ENCODE measurements at places on chromosomes 6 and 20.

GRCh38 chr6:168865-169455 lies 123.3 kb upstream of the DUSP22 start:
- DNase-seq, result no peak

DNA sequence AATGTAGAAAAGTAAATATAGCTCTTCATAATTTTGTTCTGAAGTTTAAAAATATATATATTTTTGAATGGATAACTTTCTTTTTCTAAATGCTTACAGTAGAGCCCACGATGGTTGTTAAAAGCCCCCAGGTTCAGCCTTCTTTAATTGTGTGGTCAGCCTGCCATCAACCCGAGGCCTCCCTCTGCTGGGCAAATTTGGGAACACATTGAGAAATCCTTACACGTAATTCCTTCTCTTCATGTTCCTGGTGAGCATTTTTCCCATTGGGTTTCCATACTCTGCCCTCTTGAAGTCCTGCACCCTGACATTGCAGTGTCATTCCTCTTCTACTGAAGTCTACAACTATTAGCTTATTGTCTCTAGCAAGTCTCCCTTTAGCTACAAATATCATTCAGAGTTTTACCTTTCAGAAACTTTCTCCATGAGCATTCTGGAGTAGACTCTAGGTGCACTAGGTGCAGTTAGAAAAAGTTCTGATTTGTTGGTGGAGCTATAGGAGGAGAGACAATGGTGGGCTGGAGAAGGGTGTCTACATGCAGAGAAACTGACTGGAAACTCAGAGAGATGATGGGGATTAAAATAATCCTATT lies 40.6 kb downstream of the TRIM38 start:
- DNase-seq, result no peak

- DNase-seq, result no peak
Observed at GRCh38 chr6:44217332-44218143, 812 bp downstream of the MYMX start.

DNA sequence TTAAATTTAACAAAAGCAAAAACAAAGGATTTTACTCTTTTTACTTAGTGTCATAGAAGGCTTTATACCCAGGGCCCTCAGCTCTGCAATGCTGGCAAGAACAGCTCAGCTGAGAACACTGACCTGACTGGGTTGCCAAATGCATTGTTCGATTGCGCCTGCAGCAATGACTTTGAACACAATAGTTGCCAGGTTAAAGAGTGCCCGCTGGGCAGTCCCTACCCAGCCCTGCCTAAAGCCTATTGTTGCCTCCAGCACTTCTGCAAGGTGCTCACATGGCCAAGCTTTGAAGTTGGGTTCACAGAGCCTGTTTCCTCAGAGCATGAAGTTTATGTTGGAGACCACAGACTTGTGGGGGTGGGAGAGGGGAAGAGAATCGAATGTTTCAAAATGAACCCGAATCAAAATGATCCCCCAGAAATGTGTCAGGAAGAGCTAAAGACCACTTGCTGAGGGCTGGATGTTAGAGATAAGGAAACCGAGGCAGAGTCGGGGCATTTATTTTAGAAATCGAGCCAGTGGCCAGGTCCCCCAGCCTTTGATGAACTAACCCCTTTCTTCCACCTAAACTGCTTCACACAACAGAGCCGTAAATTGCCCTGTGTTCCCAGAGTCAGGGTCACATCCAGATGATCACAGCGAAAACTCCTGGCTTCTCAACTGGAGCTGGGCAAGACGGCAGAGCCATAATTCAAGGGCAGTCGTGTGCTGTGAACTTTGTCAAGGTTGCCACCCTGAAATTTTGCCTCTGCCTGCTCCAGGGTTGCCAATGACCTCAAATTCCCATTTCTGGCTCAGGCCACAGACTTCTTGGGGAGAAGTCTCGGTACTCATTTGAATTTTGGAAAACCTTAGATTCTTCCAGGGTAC lies 55.0 kb downstream of the FOXA2 start:
- no peak for DNase-seq

DNA sequence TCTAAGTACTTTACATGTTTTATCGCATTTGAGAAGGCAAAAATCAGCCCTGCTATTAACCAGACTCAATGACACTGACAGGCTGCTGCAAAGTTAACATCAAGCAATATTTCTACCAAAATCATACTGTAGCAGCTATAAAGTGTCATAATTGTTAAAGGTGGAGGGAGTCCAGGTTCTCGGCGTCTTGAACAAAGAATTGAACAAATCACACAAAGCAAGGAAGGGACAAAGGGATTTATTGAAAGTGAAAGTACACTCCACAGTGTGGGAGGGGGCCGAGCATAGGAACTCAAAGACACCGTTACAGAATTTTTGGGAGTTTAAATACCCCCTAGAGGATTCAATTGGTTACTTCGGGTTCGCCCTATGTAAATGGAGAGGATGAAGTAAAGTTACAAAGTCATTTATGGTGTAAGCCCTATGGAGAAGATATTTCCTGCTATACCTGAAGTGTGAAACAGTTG lies 12.9 kb upstream of the ZNF391 start:
- DNase-seq, result no peak

- no peak for DNase-seq
Observed at GRCh38 chr6:149897855-149898744, at the start of gene RAET1E. TSS of gene RAET1E (minus strand) at chr6:149898113. CDS start at chr6:149890901, 7,212 bp downstream.

GRCh38 chr20:41072915-41073314 lies 44.3 kb downstream of the TOP1 start:
- no peak for DNase-seq

GRCh38 chr6:30940361-30940986 lies at the start of gene MUCL3:
TSS of gene MUCL3 (plus strand) at chr6:30940973. CDS start at chr6:30941000, 27 bp downstream.
- DNase-seq, result no peak

- DNase-seq, result no peak
Observed at GRCh38 chr6:26260110-26260637, 104.8 kb upstream of the BTN3A2 start.

GRCh38 chr6:3960754-3961361 lies 111.7 kb downstream of the FAM50B start:
- no peak for DNase-seq

GRCh38 chr6:90644492-90644891 lies 57.6 kb upstream of the MAP3K7 start:
- DNase-seq, result no peak

DNA sequence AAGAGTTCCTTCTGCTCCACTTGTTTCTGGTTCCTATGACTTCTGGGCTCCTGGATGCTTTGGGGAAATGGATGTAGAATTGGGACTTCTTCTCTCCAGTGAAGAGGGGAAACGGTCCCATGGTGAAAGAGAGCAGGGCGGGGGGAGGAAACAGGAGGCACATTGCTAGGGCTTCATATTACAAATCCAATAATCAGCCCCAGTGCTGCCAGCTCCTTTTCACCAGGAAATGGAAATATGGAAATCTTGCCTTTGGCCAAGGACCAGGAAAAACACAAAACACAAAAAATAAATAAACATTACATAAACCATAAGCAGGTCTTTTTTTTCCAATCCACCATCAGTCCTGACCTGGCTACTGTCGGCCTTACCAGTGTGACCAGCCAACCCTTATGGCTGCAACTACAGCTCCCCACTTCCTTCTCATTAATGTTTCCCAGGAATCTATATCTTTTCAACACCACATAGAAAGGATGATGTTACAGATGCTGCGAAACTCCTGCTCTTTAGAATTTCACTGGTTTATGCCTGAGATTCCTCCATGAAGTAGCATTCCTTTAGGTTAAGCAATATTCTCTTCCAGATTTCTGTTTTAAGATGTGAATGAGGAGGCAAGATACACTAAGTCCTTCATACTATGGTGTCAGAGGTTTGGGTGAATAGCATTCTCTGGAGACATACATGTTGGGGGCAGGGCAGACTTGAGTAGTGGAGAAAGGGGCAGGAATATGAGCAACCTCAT lies 2.0 kb downstream of the PI3 start:
- DNase-seq, result no peak

GRCh38 chr6:45115696-45116095 lies 212.4 kb upstream of the RUNX2 start:
- DNase-seq, result no peak

DNA sequence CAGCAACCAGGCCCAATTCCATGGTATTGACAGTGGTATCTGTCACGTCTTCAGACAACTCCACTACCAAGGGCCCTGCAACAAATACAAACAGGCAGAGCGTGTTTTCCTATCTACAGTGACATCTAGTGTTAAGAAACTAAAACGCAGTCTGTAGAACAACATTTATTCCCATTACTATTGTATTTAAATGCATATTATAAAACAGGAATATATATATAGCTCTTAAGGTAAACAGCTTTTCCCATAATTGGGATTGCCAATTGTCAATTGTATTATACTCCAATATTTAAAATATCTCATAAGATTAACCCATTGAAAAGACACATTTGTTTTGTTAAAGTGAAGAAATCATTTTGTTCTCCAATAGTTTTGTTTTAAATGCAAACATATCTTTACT lies 97.2 kb downstream of the KIF16B start:
- no peak for DNase-seq

DNA sequence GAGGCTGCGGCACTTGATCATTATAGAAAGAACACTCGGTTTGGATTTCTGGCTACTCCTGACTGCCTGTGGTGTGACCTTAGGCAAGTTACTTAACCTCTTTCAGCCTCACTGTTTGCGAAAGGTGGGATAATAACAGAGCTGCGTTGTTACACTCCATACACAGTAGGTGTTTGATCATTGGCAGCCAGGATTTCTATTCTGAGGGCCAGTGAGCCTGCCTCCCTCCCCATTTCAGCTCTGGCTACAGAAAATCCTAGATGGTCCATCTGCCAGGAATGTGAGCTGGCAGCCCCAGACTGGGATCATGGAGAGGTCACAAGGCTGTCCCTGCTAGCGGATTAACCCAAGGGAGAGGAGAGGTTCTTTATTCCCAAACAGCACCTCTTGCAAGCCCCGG lies 2.7 kb downstream of the KCNB1 start:
- no peak for DNase-seq

GRCh38 chr20:35017099-35017835 lies 61.6 kb downstream of the MYH7B start:
- DNase-seq, result no peak

GRCh38 chr20:52311209-52311794 lies 119.7 kb upstream of the ZFP64 start:
- no peak for DNase-seq

- DNase-seq, result no peak
Observed at GRCh38 chr6:121142093-121142492, 192.2 kb downstream of the TBC1D32 start.

DNA sequence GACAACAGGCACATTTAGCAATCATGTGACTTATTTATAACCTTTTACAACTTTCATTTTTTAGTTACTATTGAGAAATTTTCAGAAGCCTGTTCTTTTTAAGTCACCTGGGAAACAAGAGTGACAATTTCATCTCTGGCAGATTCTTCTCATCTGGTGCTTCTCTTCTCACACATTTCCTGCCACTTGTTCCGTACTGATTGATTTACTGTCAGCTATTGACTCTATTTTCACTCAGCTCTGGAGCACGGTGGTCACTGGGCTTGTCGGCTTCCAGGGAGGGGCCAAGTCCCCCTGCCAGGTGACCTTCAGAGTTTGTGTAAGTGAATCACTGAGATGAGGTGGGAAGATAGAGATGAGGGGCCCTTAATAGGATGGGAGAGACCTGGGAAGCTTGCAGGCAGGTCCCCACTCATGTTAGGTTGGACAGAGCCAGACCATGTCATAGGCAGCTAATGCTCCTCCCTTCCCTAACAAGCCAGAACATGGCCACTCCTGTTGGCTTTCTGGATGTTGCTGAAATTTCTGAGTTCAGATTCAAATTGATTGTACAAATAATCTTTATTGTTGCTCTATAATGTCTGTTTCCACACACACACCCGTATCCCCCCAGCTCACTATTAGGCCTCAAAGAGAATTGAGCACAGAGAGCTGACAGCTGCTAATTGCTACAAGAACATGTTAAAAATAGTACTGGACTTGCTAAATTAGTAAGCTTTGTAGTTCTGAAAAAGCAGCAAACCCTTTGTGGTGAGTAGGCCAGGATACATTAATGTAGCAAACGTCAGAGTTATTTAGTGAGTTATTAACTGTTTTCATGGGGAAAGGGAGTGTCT lies 13.3 kb downstream of the DUSP22 start:
- DNase-seq, result no peak

GRCh38 chr20:17137692-17138091 lies 89.1 kb upstream of the PCSK2 start:
- DNase-seq, result no peak

DNA sequence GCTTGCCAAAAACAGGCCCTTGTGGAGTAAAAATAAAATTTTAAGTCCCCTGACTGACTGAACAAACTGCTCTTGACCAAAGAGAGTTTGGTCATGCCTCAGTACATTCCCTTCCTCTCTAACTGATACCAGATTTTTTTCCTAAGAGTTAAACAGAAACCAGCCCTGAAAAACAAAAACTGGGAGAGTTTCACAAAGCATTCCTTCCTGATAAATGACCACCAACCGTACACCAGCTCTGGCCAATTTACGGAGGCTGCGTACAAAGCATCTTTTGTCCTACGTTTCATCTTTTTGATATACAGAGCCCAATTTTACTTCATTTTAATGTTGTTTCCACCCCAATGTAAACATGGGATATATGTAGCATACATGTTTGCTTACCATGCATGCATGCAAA lies 477.4 kb upstream of the HTR1E start:
- DNase-seq, result no peak

DNA sequence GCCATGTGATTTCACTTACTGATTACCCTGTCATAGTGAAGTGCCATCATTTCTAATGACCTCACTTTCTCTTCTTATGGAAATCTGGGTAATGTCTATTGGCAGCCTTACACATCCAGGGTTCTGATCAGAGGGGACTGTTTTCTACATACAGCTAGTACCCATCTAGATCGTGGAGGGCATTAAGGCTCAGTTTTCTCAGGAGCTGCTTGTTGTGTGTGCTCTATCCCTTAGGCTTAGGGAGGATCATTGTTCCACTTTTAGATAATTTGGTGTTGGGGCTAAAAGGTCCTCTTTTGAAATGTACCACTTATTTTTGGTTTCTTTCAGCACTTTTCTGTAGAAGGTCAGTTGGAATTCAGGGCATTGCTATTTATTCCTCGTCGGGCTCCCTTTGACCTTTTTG lies 3.8 kb downstream of the HSP90AB1 start:
- DNase-seq, result no peak

DNA sequence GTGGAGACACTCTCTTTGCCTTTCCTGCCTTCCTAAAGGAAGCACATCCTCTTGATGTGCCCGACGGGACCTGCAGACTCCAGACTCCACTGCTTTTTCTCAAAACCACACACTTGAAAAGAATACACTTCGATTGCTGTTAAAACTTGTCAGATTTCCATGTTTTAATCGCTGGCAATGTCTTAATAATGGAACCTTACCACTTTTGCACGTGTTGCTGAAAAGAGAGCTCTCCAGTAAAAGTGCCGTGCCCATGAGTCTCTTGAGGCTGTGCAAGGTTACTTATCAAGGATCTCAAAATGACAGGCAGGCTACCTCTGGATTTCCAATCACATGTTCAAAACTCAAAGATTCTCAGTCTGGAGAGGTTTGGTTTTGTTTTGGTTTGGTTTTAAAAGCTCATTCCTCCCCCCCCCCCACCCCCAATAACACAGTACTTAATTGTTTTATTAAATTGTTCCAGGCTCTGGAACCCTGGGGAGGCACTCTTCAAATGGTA lies 12.0 kb upstream of the TFAP2A start:
- no peak for DNase-seq

- DNase-seq, result no peak
Observed at GRCh38 chr20:37994512-37994911, 38.7 kb downstream of the TTI1 start.

All from HFF-Myc (cell line).